ENCODE measurements at places on chromosomes 1 and 21. TPM values are rescaled to one million over a fixed set of nuclear protein-coding genes. Genes with fewer than 3 reads are reported as not detected.

Gene FTCD
- not detected for total RNA-seq

Gene RGS4
- total RNA-seq: 21.0 TPM

Gene UBR4
- total RNA-seq: 53.0 TPM

GRCh38 chr21:32604464-32604863 is 7.7 kb downstream of the CFAP298 start:
- DNase-seq: no peak

- DNase-seq: no peak
Observed at GRCh38 chr21:34004013-34004938, 69.1 kb upstream of the MRPS6 start.

DNA sequence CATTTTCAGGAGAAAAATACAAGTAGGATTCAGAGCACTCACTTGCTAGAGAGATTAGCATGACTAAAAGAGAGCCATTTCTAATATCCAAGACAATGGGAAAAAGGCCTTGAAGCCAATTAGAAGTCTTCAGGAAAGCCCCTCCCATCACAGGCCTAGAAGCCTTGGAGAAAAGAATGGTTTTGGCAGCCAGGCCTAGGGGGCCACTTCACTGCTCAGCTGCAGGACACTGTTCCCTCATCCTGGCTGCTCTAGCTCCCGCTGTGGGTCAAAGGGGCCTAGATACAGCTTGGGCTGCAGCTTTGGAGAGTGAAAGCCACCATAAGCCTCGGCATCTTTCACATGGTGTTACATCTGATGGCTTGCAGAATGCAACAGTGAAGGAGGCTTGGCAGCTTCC is 62.8 kb downstream of the RGS4 start:
- no peak for DNase-seq

DNA sequence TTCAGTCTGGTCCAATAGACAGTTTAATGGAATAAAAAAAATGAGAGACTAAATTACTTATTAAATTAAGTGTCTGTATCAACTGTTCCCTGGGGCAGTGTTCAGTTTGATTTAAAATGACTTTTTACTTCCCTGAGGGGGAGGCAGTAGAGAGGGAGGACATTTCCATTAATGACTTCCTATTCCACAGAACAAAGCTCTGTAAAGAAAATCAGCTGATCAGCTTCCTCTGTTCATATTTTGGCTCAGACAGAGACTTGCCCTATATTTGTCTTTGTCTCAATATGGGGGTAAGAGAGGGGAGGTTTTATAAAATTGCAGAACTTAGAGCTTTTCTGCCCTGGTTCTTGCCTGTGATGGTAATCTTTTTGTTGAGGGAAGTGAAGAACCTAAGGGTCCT is 8.4 kb downstream of the CFAP126 start:
- no peak for DNase-seq

- no peak for DNase-seq
Observed at GRCh38 chr1:35499652-35500176, 57.5 kb downstream of the KIAA0319L start.

All from epithelial cell of proximal tubule (primary cell).